Epithelial cell of proximal tubule (primary cell): ENCODE measurements at places on chromosomes 1 and 21.

- DNase-seq = no peak
Observed at GRCh38 chr1:204357551-204358490, 1.9 kb downstream of the PLEKHA6 start.

DNA sequence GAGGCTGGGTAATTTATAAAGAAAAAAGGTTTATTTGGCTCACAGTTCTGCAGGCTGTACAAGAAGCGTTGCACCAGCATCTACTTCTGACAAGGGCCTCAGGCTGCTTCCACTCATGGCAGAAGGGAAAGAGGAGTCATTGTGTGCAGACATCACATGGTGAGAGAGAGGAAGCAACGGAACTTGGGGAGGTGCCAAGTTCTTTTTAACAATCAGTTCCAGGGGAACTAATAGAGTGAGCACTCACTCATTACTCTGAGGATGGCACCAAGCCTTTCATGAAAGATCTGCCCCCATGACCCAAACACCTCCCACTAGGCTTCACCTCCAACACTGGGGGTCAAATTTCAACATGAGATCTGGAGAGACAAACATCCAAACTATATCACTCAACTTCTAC lies 77.2 kb downstream of the DDAH1 start:
- no peak for DNase-seq

GRCh38 chr1:84840346-84840745 lies 52.7 kb downstream of the LPAR3 start:
- no peak for DNase-seq

DNA sequence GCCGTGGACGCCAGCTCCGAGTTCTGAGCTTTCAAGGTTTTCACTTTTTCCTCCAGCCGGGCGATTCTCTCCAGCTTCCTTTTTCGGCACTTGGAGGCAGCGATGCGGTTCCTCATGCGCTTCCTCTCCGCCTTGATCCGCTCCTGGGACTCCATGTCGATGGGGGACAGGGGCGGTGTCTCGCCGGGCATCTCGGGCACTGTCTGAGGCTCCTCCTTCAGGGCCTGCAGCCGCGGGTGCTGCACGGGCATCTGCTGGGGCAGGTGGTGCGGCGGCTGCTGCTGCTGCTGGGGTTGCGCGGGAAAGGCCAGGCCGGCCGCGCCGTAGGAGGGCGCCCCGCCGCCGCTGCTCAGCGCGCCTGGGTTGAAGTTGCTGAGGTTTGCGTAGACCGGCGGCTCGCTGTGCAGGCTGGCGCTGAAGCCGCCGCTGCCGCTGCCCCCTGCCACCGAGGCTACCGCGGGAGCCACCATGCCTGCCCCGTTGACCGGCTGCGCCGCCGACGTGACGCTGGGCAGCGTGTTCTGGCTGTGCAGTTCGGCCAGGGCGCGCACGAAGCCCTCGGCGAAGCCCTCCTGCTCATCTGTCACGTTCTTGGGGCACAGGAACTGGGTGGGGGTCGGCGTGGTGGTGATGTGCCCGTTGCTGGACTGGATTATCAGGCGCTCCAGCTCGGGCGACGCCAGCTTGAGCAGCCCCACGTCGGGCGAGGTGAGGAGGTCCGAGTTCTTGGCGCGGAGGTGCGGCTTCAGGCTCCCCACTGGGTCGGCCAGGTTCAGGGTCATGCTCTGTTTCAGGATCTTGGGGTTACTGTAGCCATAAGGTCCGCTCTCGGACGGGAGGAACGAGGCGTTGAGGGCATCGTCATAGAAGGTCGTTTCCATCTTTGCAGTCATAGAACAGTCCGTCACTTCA lies 1.4 kb downstream of the JUN start:
- no peak for DNase-seq

GRCh38 chr21:29217818-29218291 lies 80.9 kb upstream of the BACH1 start:
- no peak for DNase-seq

DNA sequence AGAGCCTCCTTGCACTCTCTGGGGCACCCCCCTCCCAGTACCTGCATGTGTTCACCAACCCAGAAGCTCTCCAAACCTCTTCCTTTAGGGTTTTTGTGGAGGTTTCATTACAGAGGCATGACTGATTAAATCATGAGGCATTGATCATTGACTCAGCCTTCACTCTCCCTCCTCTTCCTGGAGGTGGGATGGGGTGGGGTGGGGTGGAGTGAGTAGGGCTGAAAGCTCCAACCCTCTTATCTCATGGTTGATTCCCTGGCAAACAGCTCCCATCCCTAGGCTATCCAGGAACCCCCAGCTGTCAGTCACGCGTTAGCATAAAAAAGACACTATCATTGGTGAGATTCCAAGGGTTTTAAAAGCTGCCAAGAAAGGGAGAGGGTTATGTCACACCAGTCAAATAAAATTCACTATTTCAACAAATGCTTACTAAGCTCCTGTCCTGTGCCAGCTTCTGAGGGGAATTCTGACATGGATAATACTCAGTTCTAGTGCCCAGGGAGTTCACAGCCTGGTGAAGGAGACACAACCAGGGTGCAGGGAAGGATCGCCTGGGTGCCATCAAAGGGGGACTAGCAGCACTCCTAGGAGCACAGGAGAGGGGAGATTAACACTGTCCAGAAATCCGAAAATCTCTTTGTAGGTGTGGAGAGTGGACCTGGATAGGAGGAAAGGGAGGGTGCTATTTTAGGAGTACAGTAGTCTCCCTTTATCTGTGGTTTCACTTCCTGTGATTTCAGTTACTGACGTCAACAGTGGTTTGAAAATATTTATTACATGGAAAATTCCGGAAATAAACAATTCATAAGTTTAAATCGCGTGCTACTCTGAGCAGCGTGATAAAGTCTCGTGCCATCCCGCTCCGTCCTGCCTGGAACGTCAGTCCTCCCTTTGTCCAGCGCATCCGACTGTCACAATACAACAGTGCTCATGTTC lies 6.8 kb upstream of the IL24 start:
- no peak for DNase-seq

DNA sequence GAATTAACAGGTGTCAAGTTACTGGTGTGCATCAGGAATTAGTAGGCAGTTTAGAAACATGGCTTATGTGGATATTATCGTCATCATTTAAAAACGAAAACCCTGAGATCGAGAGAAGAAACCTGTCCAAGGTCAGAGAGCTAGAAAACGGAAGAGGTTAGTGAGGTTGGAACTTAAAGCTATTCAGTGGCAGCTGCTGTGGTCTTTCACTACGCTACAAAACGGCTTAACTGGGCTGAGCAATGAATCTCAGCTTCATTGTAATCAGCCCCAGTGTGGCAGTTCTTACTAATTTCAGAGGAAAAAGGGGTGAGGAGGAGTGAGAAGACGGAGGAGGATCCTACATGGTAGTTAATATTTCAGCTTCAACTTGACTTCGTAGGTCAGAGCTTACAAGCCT lies 77.9 kb downstream of the DAB1 start:
- no peak for DNase-seq

GRCh38 chr1:212286556-212287131 lies 1.4 kb downstream of the PPP2R5A start:
- DNase-seq = no peak

- DNase-seq = no peak
Observed at GRCh38 chr21:29064850-29065481, 8.5 kb downstream of the CCT8 start.

DNA sequence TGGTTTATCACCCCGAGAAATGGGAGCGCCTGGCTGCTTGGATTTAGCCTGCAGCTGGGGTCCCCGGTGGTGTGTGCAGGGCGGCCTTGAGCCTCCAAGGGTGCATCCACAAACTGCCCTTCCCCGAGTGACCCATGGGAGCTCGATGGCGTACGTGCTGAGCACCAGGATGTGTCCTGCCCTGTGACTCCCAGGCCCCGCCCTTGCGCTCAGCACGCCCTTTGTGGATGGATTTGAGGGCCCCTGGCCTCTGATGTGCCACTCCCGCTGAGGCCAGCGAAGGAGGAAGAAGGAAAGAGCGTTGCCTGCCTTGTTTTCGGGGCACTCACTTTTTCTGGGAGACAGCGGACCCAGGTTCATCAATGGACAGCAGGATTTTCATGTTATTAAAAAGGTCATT lies 1.7 kb upstream of the TFF3 start:
- no peak for DNase-seq

DNA sequence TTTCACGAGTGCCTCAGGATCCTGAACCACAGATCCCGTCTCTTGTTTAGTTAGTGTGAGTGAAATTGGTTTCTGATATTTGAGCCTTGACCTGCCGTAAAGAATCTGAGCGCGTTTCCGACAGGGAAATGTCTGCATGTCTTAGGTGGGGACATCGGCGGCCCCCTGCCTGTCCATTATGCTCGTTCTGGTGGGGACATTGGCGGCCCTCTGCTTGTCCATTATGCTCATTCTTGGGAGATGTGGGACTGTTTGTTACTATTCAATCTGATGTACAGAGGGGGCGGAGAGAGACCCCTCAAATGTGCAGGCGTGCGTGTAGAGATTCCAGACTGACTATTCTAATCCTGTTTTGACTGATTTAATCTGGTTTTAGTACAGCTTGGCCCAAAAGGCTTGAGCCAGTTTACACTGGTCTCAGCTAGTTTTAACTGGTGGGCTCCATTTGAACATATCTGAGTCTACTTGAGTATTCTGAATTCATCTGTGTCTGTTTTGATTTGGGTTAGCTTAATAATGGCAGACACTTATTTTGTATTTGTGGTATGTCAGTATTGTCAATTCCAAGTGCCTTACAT lies 6.6 kb upstream of the TINAGL1 start:
- DNase-seq = no peak

GRCh38 chr1:167273027-167273800 lies 52.5 kb downstream of the POU2F1 start:
- DNase-seq = no peak

GRCh38 chr1:116495535-116495934 lies 75.3 kb downstream of the CD58 start:
- DNase-seq = no peak

- no peak for DNase-seq
Observed at GRCh38 chr1:116308276-116308675, 64.8 kb upstream of the ATP1A1 start.

DNA sequence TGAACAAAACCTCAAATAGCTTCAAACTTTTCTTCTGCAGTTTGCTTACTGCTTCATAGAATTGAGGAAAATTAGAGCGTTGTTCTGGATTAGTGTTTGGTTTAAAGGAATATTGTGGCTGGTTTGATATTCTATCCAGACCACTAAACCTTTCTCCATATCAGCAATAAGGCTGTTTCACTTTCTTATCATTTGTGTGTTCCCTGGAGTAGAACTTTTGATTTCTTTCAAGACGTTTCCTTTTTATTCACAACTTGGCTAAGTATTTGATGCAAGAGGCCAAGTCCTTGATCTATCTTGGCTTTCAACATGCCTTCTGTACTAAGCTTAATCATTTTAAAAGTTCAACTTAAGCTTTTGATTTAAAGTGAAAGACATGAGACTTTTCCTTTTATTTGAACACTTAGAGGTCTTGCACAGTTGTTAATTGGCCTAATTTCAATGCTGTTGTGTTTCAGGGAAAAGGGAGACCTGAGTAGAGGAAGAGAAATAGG lies 359.1 kb downstream of the S1PR1 start:
- no peak for DNase-seq
